ENCODE measurements at places on chromosomes 1 and 21. TPM values are rescaled to one million over a fixed set of nuclear protein-coding genes. Genes with fewer than 3 reads are reported as not detected.

Gene OR2T10
- not detected for total RNA-seq

Gene FAM229A
- 2.1 TPM for total RNA-seq

- H3K36me3 ChIP-seq, result no peaks in the 10 kb centered on the region
- peaks cover 25% of the 10 kb centered on the region for H3K4me1 ChIP-seq
- no peak for DNase-seq
- peaks cover 1% of the 10 kb centered on the region for H3K27me3 ChIP-seq
These were observed 186.1 kb upstream of the CAMK1G start for GRCh38 chr1:209397371-209397770.

- H3K4me3 ChIP-seq, result no peak overlapping the region
- no peaks in the 10 kb centered on the region for H3K36me3 ChIP-seq
- H3K4me1 ChIP-seq, result no peaks in the 10 kb centered on the region
These were observed 33.6 kb upstream of the RAVER2 start for GRCh38 chr1:64711266-64711665.
